ENCODE measurements at places on chromosomes 11 and 22.

DNA sequence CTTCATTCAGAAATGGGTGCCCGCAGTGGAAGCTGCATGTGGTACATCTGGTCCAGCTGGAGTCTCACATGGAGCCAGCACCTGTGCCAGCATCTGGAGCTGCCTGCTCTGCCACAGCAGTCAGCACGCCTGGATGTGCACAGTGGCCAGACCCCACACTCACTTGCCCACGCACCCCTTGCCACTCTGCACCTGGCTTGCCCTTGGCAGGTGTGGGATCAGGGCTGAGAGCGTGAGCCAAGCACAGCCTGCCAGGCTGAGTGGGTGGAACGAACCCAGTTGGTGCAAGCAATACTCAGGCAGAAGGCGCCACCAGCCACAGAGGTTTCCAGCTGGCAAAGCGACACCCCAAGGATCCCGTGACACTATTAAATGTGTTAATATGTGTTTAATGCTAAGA, 95.5 kb upstream of the AMOTL1 start:
- DNase-seq = no peak

DNA sequence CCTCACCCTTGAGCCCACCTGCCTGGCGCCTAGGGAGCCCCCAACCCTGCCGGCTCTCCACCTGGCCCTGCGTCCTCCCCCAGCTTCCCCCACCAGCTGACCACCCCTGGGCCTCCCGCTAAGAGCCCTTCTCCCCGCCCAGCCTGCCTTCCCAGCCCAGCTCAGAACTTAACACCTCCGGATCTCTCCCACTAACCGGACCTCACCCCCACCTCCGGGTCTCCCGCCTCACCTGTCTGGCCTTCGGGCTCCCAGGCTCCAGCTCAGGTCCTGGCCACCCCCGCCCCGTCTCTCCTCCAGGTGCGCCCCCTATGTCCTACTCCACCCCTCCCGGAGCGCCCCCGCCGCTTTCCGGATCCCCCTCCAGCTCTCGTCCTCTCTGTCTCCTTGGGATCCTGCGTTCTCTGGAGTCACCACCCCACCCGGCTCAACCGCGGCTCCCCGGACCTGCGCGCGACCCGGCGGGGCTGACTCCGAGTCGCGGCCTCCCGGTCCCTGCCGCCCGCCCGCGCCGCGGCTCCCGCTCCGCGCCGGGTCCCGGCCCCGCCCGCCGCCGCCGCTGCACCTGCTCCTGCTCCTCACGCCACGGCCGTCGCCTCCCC, at the start of gene KCNJ11:
Gene KCNJ11 (minus strand): TSS at position 51 of the 602 bp plus-strand sequence. CDS start 568 bp downstream, outside the sequence.
- DNase-seq = no peak

DNA sequence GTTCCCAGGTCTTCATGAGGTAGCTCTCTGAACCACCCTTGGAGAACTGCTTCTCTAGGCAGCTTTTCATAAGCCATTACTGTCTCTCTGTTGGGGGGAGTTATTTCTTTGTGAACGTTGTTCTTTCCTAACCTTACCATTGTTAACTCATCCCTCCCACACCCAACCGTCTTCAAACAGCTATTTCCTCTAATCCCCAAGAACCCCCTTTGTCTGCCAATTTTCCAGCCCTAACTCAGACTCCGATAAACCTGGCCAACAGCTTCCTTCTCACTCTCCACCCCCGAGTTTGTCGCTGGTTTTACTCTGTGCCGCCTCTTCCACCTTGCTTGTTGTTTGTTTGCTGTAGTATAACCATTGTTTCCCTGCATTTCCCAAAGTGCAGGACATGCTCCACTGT, 131.5 kb downstream of the CCDC34 start:
- no peak for DNase-seq

DNA sequence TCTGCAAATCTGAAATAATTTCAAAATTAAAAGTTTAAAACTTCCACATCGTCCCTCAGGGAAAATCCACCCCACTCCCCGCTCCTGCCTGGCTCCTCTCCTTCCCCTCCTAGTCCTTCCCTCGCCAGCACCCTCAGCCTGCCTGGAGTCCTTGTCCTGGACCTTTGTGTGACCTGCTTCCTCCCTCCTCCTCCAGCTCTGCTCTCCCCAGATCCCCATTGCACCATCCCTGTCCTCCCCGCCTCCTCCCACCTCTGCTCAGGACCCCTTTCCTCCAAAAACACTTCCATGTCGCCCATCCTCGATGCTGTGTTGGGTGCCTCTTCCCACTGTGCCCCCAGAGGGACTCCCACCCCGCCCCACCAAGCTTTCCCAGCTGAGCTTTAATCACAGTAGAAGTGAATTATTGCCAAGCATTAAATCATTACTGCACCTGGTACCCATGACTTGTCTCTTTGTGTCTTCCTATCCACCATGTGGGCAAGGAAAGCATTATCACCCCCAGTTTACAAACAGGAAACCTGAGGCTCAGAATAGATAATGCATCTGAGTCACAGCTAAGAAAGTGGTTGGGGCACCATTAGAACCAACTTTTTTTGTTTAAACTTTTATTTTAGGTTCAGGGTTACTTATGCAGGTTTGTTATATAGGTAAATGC, 2.4 kb upstream of the ZP1 start:
- no peak for DNase-seq

- DNase-seq = no peak
Measured at GRCh38 chr11:123272565-123272964, 77.5 kb upstream of the CLMP start.

GRCh38 chr11:8083088-8083395, 2.0 kb downstream of the TUB start:
- no peak for DNase-seq

- DNase-seq = no peak
Measured at GRCh38 chr11:28393348-28393747, 285.2 kb downstream of the METTL15 start.

- no peak for DNase-seq
Measured at GRCh38 chr11:131912134-131912533, 541.7 kb downstream of the NTM start.

DNA sequence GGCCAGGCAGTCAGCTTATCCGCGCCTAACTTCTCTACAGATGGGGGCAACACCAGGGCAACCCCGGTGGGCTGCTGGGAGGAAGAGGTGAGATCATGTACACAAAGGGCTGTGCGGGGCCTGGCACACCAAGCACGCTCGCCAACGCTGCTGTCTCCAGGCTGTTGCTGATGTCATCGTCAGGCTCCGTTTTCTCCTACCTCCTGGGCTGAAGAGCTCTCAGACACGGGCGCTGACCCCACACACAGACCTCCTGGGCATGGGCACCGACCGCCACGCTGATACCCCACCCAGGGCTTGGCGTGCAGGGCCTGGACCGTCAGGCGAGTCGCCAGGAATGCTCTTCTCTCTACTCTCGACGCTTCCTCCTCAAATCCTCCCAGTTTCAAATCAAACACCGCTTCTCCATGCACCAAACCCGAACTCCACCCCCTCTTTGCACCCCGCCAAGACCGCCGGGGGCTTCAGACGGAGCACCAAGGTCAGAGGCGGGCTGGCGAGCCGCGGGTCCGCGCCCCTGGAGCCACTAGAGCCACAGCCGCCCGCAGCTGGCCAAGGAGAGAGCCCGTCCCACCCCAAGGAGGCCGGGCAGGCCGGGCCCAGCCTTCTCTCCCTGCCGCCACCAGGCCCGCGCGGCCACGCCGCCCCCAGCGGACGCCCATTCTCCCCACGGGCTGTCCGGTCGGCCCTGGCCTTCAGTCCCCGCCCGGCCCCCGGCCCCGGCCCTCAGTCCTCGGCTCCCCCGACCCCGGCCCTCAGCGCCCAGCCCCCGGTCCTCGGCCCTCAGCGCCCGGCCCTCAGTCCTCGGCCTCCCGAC, 772 bp downstream of the SBF1 start:
- no peak for DNase-seq

- no peak for DNase-seq
Measured at GRCh38 chr11:36945384-36945783, 347.3 kb upstream of the RAG2 start.

DNA sequence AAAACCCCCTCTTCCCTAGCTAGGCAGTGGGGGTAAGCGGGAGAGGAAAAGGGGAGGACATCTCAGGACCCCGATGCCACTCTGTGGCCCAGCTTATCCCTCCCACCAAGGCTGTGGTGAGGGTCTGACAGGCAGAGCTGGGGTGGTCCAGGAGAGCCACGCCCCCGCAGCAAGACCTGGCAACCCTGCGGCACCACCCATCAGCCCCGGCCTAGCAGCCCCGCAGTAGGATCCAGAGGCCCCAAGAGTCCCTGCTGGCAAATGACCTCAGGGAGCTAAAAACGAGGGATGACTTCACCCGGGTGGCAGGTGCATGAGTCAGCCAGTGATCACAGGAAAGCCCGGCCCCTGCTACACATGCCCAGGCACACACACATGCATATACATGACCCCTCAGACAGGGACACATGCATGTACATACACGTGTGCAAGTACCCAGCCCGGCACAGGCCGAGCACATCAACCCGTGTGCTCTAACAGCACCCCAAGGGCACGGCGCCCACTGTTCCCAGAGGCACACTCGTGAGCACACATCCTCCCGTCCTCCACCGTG, 32.3 kb downstream of the ARVCF start:
- no peak for DNase-seq

DNA sequence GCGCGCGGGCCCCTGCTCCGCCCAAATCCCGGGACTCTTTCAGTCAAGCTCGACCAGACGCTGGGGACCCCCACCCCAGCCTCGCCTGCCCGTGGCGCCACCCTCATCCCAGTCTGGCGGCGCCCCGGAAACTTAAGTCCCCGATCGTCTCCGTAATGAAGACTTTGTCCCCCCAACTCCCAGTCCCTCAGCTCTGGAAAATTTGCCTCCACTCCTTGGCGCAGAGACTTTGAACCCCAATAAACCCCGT, 348 bp downstream of the PLCB3 start:
- no peak for DNase-seq

GRCh38 chr11:35116762-35117640, 22.0 kb upstream of the CD44 start:
- no peak for DNase-seq

GRCh38 chr11:94851864-94852636, 83.9 kb downstream of the AMOTL1 start:
- DNase-seq = no peak

GRCh38 chr22:49015993-49016908, 811.4 kb downstream of the BRD1 start:
- DNase-seq = no peak

DNA sequence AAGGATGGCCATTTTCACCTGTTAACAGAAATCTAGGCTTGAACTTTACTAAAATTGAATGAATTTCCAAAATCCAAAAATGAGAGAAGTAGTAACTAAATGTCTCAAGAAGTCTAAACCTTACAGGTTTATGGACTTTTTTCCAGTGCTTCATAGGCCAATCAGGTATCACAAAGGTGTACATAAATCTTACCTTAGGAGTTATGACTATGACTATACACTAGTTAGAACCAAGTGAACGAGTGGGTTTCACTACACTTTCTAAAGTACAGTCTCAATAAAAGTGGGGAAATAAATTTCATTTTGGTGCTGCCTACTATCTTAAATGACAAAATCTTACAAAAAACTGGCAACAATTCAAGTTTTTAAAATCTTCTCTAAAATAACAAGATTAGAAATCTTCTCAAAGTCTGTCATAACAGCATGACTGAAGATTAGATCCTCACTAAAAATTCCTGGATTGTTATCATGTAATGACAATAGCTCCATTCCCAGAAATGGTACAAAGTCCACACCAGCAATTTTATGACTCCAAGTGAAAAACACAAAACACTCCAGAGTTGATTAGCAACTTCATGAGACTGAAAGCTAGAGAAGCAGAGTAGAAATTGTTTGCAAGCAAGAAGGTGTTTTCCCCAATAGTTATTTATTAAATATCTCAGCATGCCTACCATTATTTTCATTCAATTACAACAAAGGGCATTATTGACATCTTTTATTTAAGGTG, 20.9 kb downstream of the SOX6 start:
- no peak for DNase-seq

DNA sequence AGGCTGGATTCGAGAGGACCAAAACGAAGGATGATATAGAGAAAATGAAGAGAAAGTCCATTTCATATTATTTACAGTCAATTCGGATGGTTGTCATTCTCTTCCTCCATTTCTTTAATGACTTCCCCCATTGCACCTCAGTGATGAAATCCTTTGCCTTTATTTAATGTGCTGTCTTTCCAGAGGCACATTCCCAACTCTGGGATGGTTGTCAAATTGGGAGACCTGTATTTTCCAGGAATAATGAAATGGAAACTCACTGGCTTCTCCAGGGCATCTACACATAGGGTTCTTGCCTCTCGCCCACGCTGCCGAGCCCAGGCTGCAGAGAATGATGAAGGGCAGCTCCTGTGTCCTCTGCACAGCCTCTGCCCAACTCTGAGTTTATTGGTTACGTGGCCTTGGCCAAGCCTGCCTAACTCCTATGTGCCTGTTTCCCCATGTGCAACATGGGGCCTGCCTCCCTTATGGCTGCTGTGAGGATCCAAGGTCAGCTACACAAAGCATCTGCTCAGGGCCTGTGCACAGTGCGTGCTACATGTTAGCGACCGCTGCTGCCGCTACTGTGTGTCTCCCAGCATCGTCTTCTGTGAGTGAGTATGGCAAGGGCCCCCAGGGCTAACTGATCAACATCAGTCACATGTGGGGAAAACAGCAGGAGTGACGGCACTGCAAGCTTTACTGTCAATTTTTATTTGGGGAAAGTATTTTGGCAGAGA, 81.5 kb upstream of the BID start:
- no peak for DNase-seq

DNA sequence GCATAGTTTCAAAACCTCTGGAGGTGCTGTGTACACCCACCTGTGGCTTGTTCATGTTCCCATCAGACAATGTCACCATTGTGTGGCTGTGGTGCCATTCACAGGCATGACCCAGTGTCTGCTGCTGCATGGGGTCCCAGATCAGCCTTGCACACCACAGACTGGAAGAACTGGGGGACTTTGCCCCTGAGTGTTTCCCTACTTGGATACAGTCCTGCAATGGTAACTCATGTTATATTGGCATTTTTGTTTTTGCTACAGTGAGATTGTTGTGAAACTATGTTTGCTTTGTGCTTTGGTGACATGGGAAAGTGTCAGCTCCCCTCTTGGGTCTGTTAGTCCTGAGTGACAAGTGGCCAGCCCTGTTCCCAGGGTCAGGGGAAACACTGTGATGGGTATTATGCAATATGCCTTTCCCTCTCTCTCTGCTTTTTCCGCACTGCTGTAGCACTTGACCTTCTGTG, 108.8 kb downstream of the NAV2 start:
- DNase-seq = no peak

- DNase-seq = no peak
Measured at GRCh38 chr11:19933132-19933735, 220.6 kb downstream of the NAV2 start.

DNA sequence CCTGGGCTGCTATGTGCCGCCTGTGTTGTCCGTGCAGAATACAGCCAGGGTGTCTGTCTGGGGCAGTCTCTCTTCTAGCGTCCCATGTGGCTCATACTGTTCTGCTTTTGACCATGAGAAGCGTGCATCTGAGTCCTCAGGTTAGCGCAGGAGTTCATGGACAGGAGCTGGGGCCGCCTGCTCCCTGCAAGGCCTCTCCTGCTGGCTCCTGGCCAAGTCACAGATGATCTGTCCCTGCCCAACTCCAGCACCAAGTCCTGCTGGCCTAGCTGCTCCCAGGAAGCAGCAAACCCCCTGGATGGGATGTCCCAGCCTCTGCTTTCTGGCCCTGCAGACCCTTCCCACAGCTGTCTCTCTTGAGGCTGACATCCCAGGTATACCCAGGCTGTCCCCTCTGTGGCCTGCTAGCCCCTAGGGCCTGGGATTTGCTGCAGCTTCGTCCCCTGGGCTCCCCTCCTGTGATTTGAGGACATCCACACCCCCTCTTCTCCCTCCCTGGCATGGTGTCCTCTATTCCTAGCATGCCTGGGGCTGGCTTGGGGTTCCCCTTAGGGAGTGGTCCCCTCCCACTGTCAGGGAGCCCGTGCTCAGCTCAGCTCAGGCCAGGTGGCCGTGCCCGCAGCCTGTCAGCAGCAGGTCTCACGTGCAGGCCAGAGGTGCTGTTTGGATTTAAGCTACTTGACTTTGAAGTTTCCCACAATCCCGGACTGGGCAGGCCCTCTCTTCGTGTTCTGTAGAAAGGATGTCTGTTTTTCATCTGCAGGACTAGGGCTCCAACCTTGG, 17.8 kb downstream of the PRR5 start:
- DNase-seq = no peak
